Cortex of kidney (tissue), 1 donor: ENCODE measurements at places on chromosomes 13 and 19.

GRCh38 chr13:111373486-111373885, 53.0 kb downstream of the TEX29 start:
- DNase-seq, result no peak

DNA sequence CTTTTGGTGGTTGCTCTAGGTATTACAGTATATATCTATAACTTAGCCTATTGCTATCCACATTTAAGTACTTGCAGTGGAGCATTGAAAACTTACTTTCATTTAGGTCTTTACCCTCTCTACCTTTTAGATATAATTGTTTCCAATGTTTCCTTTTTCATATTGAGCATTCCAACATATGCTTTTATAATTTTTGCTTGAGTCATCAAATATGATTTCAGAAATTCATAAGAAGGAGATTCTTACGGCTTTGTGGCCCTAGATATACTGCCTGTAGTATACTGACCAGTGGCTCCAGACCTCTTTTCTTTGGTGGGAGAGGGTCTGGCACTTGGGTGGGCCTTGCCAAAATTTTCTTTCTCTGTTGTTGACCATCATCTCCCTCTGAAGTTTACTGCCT, 32.8 kb upstream of the ZNF850 start:
- DNase-seq, result no peak

DNA sequence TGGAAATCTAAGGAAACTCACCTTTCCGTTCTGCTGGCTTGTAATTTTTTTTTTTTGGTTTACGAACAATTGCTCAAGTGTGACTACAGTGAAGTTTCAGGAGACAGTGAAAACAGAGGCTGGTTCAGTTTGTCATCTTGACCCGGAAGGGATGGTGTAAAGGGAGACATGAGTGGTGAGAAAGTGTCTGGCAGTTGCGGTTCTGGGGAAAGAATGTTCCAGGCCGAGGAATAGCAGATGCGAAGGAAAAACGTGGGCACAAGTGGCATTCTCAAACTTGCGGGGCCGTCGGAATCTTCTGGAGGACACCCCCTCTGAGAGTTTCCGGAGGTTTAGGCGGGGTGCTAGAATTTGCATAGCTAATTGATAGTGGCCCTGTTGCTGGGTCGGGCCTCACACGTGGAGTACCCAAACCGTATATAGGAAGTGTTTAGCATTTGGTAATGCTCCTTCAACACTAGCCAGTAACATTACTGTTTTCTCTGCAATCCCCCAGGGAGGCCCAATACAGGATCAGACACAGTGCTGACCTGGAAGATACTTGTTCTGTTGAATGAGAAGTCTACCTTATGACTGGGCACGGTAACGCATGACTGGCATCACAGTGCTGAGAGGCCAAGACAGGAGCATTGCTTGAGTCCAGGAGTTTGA, 2.8 kb upstream of the TNFSF9 start:
- DNase-seq, result no peak

GRCh38 chr13:24277761-24278160, 31.6 kb upstream of the C1QTNF9 start:
- no peak for DNase-seq

- DNase-seq, result no peak
Observed at GRCh38 chr19:1302533-1303239, 17.0 kb downstream of the EFNA2 start.

- DNase-seq, result no peak
Observed at GRCh38 chr13:42420304-42420703, 148.4 kb downstream of the AKAP11 start.

- DNase-seq, result no peak
Observed at GRCh38 chr13:39881887-39882286, 226.4 kb downstream of the COG6 start.

- no peak for DNase-seq
Observed at GRCh38 chr19:7916955-7917266, 2.3 kb downstream of the TGFBR3L start.

GRCh38 chr19:307111-307531, 15.9 kb upstream of the PLPP2 start:
- no peak for DNase-seq

- no peak for DNase-seq
Observed at GRCh38 chr13:105177265-105177900, 1358.1 kb downstream of the EFNB2 start.

DNA sequence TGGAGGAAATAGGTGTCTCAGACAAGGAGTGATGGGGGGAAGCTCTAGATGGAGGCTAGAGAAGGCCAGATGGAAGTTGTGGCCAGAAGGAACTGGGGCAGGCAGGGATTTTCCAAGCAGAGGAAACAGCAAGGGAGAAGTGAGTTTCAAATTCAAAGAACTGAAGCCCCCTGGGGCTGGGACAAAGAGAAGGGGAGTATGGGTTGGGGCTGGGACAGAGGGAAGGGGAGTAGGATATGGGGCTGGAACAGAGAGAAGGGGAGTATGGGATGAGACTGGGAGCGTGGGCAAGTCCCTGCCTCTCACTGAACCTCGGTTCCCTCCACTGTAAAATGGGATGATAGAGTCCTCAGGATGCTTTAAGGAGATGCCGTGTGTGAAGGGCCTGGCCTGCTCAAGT, 1.9 kb upstream of the GTF2F1 start:
- no peak for DNase-seq

GRCh38 chr13:20461860-20462532, 63.7 kb downstream of the CRYL1 start:
- no peak for DNase-seq

- DNase-seq, result no peak
Observed at GRCh38 chr13:22929381-22930126, 251.2 kb upstream of the SGCG start.

- no peak for DNase-seq
Observed at GRCh38 chr19:5559804-5560133, 8.0 kb downstream of the TINCR start.

DNA sequence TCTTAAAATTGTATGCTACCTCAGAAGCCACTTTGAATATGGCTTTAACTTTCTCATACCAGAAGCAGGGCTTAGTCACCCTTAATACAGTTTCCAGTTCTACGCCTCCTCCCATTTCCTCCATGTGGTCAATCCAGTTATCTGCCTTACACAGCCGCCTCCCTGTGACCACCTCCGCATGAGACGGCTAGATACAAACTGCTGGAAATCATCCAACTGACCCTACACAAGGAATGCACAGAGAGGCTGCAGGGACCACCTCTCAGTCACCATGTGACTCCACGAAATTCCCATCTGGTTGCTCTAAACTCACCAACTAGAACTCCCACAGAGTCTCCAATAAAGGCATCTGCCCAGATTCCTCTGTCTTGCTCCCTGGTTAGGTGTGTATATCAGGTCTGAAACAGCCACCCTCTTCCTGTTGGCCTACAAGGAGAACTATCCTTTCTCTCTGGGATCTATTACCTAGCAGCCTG, 6.8 kb downstream of the ZNF564 start:
- no peak for DNase-seq

DNA sequence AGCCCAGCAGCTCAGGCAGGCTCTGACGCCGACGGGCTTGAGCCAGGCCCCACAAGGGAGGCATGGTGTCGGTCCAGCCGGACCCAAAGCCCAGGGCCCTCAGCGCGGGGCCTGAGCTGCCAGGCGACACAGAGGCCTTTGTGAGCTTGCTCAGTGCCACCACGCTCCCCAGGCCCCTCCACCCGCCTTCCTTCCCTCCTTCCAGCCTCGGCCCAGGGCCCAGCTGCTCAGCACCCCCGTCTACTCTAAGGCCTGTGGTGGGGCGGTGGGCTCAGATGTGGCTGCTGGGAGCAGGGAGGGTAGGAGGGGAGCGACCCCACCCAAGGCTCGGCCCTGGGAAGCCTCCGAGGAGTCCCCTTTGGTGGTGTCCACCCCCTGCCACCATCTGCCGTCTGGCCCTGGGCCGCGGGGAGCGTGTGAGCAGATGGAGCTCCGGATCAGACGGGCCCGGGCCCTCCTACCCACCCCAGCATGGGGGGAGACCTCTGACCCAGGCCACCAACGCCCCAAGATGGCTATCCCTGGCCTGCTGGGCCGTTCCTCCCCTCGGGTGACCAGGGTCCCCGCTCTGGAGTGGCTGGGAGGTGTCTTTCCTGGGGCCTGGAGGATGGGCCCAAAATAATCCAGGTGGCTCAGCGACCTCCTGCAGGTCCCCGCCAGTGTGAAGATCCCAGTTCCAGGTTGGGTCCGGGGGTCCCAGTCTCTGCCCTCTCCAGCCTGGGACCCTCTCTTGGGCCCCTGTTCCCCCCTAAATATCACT, 7.8 kb downstream of the ZBTB7A start:
- no peak for DNase-seq
